CD4-positive, alpha-beta T cell treated with Interleukin-17A for 1 hour (primary cell): ENCODE measurements at places on chromosomes 3 and 15.

DNA sequence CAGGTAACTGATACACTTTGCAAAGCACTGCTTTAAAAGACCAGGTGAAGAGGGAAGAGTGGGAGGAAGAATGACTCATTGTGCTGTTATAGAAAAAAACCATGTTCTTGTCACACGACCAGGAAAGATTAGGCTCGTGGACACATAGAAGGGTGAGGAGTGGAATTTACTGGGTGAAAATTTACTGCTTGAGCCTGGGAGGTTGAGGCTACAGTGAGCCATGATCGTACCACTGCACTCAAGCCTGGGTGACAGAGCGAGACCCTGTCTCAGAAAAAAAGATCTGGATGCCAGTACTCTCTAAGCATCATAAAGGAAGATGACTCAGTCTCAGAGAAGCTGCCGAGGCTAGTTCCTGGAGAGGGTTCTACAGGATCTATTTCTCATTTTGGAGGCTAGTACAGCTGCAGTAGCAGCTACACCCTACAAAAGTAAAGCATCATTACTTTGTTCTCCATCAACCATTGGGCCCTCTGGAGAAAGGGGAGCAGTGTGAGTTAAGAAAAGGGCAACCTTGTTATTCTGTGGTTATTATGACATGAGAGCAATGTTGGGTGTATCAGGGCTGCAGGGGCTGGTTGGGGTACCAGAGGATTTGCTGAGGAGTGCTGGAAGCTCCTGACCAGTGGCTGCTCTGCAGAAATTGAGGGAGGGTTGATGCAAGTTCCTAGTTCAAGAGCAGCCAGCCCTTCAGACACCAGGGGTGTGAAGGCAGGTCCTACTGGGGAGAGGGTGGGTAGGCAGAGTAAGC, 75.4 kb downstream of the CMTM8 start:
- DNase-seq = peak; percentile 10

DNA sequence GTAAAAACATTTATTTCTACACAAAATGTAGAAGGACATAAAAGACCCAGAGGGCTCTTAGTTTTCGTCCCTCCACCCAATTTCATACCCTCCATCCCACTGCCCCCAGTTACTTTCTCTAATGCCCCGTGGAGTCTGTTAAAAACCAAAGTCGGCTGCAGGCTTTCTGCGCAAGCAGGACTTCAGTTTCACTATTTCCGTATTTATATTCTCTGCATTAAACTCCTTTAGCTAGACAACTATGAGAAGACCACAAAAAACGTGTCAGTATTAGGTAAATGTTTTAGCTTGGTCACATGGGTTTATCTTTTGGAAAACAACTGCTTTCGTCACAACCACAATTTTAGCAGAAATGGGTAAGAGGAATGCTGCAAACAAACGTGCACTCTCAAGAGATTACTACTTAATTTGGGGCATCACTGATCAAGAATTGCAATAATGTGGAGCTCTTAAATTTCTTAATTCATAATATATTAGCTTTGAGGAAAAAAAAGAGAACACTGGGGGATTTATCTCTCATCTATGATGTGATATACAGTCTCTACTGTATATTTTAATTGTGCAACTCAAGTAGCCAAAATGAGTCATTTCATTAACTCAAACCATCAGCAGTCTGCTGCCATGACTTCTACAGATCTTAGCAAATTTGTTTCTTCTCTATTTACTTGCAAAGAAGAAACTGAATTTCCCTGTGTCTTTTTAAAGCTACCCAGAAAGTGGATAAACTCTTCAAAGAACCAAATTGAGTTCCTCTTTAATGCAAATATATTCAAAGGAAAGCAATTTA, 740 bp upstream of the NSMCE3 start:
- peak; percentile 75 for DNase-seq

DNA sequence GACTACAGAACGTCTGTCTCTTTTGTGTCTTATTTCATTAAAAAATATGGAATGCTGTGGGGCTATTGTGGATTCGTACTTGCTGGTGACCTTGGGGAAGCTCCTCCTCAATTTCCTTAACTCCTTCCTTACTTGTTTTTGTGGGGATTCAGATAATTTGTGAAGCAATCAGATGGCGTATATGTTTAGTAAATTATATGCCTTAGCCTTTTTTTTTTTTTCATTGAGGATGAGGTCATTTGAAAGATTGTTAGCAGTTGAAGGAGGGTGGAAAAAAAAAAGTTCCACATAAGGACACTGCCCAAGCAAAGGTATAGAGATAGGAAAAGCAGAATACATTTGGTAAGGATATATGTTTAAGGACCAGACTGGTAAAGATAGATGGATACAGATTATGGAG, 3.3 kb downstream of the RNF13 start:
- DNase-seq = no peak

GRCh38 chr15:96218623-96219455, 111.7 kb upstream of the NR2F2 start:
- no peak for DNase-seq

GRCh38 chr3:121737644-121738043, 11.9 kb downstream of the GOLGB1 start:
- no peak for DNase-seq

DNA sequence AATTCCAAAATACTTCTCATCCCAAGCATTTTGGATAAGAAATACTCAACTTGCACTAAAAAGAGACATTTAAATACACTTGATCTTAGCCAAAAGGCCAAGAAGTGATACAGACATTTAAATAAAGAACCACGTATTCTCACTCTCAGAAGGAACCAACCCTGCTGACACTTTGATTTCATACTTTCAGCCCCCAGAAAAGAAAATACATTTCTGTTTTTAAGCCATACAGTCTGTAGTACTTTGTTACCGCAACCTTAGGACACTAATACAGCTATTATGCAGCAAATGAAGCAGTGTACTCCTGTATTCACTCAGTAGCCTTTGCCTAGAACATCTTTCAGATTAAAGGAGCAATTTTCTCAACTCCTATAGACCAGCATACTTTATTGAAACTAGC, 86.7 kb downstream of the TBC1D5 start:
- no peak for DNase-seq

- DNase-seq = no peak
Measured at GRCh38 chr3:156615592-156616173, 58.7 kb upstream of the TIPARP start.

GRCh38 chr3:186022931-186023330, 85.1 kb upstream of the TRA2B start:
- no peak for DNase-seq

GRCh38 chr3:192435241-192435640, 292.1 kb downstream of the FGF12 start:
- no peak for DNase-seq

DNA sequence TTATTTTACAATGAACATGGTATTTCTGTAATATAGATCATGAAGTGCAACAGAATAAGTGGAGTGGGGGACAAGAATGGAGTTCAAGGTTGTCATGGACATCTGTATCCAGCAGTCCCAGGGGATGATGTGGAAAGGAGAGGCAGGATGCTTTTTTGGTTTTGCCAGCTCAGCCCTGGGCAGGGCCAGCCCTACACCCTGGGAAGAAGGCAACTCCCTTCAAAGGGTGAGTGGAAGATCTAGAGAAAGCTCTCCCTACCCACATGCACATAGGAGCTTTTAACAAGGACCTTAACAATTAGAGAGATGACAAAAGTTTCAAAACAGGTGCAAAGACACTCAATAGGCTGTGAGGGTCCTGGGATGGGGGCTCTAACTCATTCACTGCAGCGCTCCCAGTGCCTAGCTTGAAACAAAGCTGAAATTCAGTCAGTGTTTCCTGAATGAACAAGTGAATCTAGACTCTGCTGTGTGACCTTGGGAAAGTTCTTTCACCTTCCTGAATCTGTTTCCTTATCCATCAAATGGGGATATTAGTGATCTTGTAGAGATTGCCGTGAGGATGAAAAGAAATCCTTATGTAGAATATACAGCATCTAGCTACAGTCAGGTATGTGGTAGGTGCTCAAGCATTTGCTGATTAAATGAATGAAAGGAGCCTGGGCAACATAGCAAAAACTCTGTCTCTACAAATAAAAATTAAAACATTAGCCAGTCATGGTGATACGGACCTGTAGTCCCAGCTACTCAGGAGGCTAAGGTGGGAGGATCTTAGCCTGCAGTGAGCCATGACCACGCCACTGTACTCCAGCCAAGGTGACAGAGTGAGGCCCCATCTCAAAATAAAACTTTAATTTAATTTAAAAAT, 14.3 kb downstream of the BHLHE40 start:
- no peak for DNase-seq

- no peak for DNase-seq
Measured at GRCh38 chr3:66200786-66201185, 20.0 kb upstream of the SLC25A26 start.

DNA sequence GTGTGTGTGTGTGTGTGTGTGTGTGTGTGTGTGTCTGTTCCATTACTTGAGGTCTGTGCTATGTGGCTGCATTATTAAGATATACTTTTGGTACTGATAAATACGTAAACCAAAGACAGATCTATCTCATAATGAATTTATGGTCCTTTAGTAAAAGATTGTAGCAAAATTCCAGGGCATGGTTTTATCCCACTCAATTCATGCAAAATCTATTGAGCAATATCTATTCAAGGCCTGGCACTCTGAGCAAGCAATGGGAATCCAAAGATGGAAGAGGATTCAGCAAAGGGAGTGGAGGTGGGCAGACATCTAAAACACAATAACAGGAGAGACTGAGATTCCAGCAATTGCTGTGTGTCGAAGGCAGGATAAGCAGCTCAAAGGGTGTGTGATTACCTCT, 86.8 kb downstream of the RFTN1 start:
- no peak for DNase-seq

GRCh38 chr3:36891701-36892160, 53.1 kb downstream of the TRANK1 start:
- DNase-seq = no peak
